ENCODE measurements at places on chromosomes 7 and 10.

DNA sequence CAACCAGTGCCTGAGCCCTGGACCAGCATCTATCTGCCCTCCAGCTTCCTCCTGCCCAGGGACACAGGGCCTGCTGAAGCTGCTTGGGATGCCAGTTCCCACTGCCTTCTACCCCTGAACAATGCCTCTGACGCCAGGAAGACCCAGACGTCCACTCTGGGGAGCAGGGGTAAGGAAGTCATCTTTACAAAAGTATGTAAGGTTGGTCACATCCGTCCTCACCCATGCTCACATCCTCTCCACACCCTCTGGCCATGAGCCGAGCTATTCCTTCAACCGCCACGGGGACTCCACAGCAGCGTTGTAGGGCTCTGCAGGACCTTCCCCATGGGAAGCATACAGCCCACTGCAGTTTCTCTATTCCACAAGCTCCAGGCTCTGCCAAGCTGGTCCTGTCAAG lies 58.5 kb downstream of the CLRN3 start:
- no peak for DNase-seq

GRCh38 chr10:44774676-44775401 lies 136.3 kb upstream of the TMEM72 start:
- DNase-seq = peak; percentile 41

- no peak for DNase-seq
Observed at GRCh38 chr7:30251708-30252329, 32.6 kb upstream of the ZNRF2 start.

DNA sequence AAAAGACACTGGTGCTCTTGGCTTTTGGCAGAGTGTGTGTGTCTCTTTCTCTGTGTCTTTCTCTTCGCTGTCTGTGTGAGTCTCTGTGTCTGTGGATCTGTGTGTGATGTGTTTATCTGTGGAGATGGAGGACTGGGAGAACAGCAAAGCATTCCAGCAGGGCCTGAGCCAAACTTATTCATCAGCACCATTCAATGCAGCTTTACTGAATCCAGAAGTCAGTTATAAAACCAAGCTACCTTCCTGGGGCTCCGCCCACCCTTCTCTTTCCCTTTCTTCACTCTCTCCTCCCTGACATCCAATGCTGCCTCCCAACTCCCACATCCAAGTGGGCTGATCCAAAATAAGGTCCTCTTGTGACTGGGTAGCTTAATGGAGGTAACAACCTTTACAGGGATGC lies 3.9 kb downstream of the SGMS1 start:
- no peak for DNase-seq

GRCh38 chr7:36547416-36547815 lies 157.8 kb downstream of the ANLN start:
- DNase-seq = no peak

- DNase-seq = no peak
Observed at GRCh38 chr7:9600974-9601373, 1167.6 kb downstream of the NXPH1 start.

DNA sequence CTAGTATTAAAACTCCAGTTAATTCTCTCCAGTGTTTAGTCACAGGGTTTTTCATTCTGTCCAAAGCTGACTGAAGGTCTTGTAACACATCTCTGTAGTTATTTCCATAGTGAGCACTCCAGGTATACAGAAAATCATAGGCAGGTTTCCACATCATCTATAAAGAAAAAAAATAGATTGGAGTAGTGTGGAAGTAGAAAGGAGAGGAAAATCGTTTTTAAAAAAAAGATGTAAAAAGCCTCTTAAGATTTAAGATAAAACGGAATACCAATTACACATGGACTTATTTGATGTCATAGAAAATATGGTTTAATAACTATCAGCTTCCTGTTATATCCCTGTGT lies 76.2 kb downstream of the MACC1 start:
- DNase-seq = no peak

- peak; percentile 37 for DNase-seq
Observed at GRCh38 chr10:113753020-113753692, 1.7 kb downstream of the PLEKHS1 start.

- DNase-seq = no peak
Observed at GRCh38 chr10:102433619-102434046, 1.3 kb upstream of the CUEDC2 start.

- DNase-seq = no peak
Observed at GRCh38 chr10:35568483-35569015, 36.6 kb upstream of the GJD4 start.

- DNase-seq = no peak
Observed at GRCh38 chr10:31756101-31756728, 172.4 kb downstream of the ARHGAP12 start.

- no peak for DNase-seq
Observed at GRCh38 chr7:151080067-151080521, 515 bp downstream of the FASTK start.

- DNase-seq = no peak
Observed at GRCh38 chr10:620417-620816, 69.1 kb downstream of the DIP2C start.

- peak; percentile 93 for DNase-seq
Observed at GRCh38 chr10:33193701-33194521, 140.6 kb downstream of the NRP1 start.

DNA sequence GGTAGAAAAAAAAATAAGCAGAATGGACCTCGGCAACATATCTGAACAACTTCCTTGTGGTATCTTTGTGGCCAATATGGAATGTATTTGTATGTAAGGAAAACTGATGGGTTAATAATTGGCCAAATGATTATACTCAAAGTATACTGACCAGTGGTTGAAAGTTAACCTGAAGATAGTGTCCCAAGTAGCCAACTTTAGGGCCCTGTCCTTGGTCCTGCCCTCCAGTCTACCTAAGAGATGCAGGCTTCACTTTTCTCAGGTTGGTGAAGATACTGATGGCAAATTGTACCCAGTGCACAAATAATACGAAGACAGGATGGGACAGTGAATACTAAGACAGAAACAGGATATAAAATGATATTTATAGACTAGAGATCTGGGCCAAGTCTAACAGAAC lies 109.2 kb downstream of the SORCS3 start:
- DNase-seq = no peak

DNA sequence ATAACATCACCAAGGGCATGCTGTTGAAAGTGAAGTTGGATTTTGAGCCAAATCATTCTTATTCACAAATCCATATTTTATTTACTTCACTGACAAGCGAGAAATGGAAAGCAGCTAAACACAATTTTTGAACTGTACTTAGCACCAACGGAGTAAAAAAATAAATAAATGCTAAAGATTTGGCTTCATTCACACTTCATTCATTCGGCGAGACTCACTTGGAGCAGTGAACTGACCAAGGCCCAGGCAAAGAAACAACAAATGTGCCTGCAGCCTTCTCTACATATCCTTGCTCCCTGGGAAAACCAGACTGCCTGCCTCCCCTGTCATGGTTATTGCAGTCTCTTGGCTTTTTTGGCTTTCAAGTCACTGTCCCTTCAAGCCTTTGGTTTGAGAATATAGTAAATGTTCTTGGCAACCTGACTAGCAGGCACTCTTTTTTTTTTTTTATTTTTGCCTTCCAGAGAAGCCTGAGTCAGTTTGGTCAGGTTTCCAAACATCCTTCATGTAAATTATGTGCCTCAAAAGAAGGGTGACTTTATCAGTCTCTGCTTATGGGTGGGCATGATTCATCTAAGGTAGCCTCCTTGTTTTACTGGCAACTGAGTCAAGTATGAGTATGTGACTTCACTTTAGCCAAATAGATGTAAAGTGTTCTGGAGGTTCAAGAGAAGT lies 177.6 kb upstream of the MEOX2 start:
- DNase-seq = no peak

GRCh38 chr7:7181519-7182155 lies 707 bp upstream of the C1GALT1 start:
- peak; percentile 66 for DNase-seq

GRCh38 chr7:151129960-151130591 lies 37.4 kb downstream of the GBX1 start:
- no peak for DNase-seq

- DNase-seq = no peak
Observed at GRCh38 chr10:100120550-100120949, 38.9 kb upstream of the CPN1 start.

DNA sequence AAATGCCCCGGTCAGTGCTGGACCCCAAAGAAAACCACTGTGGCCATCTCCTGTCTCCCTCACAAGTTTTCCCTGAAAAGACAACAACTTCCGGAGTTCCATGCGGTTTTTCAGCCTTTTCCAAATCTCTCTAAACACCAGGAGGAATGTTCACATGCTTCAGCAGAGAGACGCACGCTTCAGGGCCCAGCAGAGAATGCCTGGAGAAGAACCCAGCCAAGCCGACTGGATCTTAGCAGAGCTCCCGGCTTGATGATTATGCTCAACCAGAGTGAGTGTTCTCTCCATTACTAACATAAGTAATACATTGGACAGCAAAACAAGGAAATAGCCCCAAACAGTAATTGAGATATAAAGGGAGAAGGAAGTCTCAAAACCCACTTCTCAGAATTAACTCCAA lies 17.9 kb downstream of the PRKCQ start:
- no peak for DNase-seq

- no peak for DNase-seq
Observed at GRCh38 chr7:26490640-26491624, 199.3 kb downstream of the SNX10 start.

DNA sequence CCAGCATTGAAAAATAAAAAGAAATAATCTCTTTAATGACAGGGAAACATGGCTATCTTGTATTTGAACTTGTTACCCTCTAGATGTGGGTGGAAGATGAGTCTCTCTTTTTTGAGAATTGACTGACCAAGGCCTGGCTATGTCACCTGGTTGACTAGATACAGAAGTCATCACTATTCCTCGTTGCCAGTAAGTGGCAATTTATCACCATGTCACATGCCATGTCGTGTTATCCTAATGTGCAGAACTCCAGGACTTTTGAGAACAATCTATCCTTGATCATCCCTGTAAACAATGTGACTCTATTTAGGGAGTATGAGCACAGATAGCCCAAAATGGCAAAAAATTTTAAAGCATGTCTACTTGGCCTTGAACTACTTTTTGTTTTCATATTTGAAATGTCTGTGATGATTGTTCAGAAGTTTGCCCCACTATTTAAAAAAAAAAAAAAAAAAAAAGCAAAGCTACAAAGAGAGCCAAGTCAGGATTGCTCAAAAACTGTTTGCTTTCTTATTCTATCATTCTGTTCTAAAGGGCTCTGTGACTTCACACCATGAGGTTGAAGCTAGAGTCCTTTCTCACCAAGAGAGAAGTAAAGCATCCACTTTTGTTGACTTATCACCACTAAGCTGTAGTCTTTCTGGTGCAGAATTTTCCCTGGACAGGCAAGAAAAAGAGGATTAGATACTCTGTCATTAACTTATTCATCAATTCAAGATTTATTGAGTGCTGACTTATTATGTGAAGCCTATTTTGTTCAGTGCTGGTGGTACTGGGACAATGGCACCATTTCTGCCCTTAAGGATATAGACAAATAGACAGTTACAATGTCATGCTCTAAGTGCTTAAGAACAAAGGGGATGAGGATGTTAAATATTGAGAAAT lies 10.4 kb upstream of the WIPF3 start:
- no peak for DNase-seq

GRCh38 chr7:105352018-105352612 lies 36.6 kb downstream of the SRPK2 start:
- DNase-seq = peak; percentile 78

Measured in adipocyte (in vitro differentiated cells).